ENCODE measurements at places on chromosomes 5 and 9. TPM values are rescaled to one million over a fixed set of nuclear protein-coding genes. Genes with fewer than 3 reads are reported as not detected.

- DNase-seq, result no peak
Measured at GRCh38 chr5:74149395-74149794, 491.1 kb downstream of the ENC1 start.

DNA sequence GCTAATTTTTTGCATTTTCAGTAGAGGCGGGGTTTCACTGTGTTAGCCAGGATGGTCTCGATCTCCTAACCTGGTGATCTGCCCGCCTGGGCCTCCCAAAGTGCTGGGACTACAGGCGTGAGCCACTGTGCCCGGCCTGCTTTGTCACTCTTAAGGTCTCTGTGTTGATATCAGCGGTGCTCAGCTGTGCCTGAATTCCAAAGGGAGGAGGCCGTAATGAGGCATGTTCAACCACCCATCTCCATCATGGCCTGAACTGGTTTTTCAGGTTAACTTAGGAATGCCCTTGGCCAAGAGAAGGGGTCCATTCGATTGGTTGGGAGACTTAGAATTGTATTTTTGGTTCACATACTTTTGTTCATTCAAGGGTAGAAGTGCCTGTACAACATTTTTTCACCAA is 22.0 kb downstream of the HSD17B3 start:
- DNase-seq, result no peak

GRCh38 chr9:81522716-81523551 is 166.4 kb downstream of the TLE1 start:
- no peak for DNase-seq

DNA sequence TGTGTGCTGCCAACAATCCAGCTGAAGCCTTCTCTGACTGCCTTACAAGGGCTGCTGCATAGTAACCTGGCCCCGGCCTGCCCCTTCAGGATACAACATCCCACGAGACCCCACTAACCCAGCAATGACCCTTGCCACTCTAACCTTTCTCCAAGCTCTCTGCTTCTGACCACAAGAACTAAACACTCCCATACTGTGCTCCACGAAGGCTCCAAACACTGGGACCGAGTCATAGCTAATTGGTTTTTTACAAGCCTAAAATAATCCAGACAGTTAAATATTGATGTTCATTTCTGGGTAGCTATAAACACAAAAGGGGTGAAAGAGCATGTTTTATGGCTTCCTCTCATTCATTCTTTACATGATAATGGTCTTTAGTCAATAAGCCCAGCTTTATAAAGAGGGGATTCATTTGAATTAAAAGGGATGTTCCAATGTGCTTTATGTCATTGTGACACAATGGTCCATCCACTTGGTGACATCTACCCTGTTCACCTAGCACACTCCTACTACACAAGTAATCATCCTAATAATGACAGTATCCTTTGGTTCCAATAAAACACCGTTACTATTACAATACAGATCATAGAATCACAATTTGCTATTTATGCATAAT is 16.2 kb upstream of the TLE4 start:
- no peak for DNase-seq

- no peak for DNase-seq
Measured at GRCh38 chr5:1857256-1857600, 25.5 kb downstream of the IRX4 start.

DNA sequence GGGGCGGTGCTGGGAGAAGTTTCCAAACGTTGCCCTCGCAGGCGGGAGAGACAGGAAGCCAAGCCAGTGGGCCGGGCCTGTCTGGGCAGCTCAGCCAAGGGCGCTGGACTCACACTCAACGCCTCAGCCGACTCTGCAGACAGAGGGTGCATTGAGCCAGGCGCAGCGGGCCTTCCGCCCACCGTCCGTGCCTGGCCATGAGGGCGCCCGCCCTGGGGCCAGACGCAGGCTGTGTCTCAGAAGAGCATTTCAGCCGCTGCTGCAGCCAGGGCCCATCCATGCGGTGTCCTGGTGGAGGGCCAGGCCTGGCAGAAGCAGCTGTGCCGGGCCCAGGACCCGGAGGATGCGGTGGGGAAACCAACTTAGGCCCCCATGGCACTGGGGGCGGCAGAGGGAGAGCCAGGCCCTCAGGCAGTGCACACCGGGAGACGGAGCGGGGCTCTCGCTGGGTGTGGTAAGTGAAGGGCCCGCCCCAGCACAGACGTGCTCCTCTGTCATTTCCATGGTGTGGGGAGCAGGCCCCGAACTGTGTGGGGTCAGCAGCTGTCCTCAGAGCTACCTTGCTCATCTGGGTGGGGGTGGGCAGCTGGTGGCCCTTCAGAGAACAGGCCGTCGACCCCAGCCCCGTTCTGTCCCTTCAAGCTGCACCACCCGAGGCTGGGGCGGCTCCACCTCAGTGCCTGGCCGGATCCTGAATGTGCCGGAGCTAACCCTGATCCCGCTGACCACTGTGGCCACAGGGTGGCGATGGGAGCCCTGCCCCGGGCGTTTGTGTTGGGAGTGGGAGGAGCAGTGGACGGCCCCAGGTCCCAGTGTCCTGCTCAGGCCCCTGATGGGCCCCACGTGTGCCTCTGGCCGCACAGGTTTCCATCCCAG is 18.0 kb downstream of the DNLZ start:
- DNase-seq, result no peak

GRCh38 chr5:35436400-35437057 is 181.1 kb upstream of the SPEF2 start:
- DNase-seq, result no peak

The BARX1 gene
- not detected for total RNA-seq

Data from T-cell (primary cell).